ENCODE measurements at places on chromosomes 16 and 17. TPM values are rescaled to one million over a fixed set of nuclear protein-coding genes. Genes with fewer than 3 reads are reported as not detected.

The TERB1 gene
- total RNA-seq, result not detected

DNA sequence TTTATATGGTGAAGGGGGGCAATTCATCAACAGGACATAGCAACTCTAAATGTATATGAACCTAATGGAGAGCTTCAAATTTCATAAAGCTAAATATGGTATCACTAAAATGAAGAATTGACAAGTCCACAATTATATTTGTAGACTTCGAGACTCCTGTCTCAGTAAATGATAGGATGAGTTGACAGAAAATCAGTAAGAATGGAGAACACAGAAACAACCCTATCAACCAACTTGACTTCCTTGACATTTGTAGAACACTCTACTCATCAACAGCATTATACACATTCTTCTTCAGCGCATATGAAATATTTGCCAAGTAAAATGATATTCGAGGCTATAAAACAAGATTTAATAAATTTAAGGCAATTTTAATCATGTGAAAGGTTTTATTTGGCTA, 322.9 kb upstream of the MAF start:
- DNase-seq, result no peak

DNA sequence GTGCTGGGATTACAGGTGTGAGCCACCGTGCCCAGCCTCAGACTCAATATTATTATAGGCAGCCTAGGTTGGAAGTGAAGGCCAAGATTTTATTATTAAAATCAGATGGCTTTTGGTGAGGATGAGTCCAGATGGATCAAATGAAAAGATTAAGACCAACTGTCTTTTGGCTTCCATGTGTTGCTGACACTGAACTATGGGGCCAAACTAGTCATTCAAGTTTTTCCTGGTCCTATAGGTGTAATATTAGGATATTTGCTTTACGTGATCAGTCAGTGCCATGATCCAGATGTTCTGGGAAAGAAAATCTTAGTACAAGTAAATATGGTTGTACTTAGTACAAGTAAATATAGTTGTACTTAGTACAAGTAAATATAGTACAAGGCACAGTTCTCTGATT, 140.6 kb downstream of the MAP2K6 start:
- no peak for DNase-seq

The PIK3R6 gene
- total RNA-seq, result 2.1 TPM

DNA sequence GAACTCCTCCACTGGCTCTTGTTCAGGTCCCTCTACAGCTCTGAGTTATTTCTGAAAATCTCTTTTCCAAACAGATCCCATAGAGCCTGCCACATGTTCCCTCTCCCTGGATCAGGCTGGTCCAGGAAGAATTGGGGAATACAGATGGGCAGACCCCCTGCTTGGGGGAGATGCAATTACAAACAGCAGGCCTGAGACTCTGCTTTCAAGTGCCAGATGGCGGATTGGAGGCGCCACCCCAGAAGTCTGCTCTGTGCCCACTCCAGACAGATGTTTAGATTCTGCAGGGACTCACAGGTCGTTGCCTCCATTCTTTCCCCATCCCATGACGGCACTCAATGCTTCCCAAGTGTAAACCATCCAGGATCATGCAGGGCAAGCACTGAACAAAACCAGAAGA, 316.6 kb downstream of the SLC39A11 start:
- DNase-seq, result no peak

- no peak for DNase-seq
Measured at GRCh38 chr16:11295672-11296071, 14.5 kb upstream of the PRM1 start.

The TPSG1 gene
- 0.52 TPM for total RNA-seq

DNA sequence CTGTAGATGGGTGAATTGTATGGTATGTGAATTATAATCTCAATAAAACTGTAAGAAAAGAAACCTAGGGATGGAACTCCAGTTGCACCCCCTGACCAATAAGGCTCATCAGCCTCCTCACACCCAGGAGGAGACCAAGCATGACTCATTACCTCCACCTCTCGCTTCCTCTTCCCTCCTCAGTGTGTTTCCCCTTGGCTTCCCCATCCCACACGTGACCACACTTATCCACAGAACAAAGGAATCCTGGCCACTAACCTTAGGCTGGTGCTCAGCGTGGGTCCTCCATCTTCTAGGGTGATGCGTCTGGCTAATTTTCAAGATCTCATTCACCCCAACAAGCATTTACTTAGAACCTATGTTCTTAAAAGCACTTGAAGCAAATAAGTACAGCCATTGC, 36.2 kb upstream of the MAP3K14 start:
- DNase-seq, result peak; percentile 11

The INTS2 gene
- total RNA-seq, result 11.8 TPM

The WNT9B gene
- 7.5 TPM for total RNA-seq

The HSF5 gene
- total RNA-seq, result not detected

The ARHGDIG gene
- 0.38 TPM for total RNA-seq

DNA sequence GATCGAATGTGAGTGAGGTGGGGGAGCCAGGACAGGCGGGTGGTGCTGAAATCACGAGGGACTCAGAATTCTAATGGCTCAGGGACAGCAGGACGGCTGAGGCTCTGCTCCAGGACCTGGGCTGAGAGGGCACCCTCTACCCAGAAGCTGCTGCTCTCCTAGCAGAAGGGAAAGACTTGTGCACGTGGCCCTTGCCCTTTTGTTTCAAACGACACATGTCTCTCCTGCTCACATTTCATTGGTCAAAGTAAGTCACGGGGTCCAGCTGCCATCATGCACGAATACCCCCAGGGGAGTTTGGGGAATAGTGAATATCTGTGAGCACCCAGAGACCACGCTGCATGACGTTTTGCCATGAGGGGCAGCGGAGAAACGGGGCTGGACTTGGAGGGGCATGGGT, 73.2 kb downstream of the RTN4RL1 start:
- no peak for DNase-seq

DNA sequence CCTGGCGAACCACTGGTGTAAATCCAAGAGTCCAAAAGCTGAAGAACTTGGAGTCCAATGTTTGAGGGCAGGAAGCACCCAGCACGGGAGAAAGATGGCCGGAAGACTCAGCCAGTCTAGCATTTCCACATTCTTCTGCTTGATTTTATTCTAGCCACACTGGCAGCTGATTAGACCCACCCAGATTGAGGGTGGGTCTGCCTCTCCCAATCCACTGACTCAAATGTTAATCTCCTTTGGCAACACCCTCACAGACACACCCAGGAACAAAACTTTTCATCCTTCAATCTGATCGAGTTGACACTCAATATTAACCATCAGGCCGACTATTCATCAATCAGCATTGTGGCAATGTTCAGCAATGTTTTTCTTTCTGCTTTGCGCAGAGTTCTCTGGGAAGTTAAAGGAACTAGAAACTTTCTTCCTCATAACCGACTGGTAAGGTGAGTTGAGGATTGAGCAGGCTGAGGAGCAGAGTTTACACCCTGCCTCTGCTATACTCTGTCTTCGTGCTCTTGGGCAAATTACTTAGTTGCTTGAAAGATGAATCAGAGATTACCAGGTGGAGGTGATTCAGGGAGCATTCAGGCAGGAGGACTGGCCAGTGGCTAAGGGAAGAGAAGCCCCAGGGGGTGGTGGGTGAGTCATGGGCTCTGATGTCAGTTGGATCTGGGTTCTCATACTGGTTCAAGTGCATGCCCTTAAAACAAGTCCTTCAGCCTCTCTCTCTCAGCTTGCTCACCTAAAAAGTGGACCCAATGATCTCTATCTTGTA, 28.2 kb upstream of the BRD7 start:
- DNase-seq, result no peak

The MCRIP2 gene
- total RNA-seq, result 21.5 TPM

DNA sequence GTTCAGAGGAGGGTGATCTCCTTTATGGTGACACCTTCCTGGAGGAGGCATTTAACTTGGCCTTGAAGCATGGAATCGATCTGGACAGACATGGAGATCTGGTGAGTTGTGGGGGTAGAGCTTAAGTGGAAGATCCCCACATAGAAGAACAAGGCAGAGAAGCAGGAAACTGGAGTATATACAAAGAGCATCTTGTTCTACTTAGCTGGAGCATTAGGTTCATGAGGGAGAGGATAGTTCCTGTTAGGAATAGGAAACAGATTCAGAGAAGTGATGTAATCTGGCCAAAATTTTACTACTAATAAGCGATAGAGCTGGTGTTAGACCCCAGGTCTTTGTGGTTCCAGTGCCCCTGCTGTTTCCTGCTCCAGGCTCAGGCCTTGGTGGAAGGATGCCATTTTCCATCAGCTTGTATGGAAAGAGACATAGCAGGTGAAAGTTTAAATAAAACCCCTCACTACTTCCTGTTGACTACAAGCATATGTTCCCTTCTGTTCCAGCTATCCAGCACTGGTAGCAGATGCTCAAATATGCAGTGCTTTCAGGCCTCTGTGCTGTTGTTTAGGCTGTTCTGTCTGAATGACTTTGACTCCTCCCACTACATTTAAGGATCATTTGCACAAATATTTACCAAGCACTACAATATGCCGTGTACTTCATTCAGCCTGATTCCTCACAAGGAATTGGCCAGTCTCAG, 9.4 kb downstream of the RPAIN start:
- DNase-seq, result no peak

- peak; percentile 44 for DNase-seq
Measured at GRCh38 chr17:42408061-42408460, 15.0 kb downstream of the CAVIN1 start.

- DNase-seq, result no peak
Measured at GRCh38 chr17:70307430-70308225, 138.3 kb downstream of the KCNJ2 start.

The CPHXL2 gene
- total RNA-seq, result not detected

DNA sequence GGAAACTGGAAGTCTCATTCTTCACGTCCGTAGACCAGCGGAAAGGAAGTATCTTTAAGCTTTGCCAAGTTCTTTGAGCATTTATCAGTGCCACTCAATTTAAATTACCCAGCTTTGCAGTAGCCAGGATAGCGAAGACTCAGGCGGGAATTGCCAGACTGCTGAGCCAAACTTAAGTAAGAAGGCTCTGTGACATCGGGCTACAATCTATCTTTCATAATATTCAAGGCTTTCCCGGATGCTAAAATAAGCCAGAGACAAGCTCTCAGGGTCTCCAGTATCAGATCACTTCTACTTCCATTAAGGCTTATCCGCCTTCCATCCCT, 436 bp upstream of the BRIP1 start:
- no peak for DNase-seq

DNA sequence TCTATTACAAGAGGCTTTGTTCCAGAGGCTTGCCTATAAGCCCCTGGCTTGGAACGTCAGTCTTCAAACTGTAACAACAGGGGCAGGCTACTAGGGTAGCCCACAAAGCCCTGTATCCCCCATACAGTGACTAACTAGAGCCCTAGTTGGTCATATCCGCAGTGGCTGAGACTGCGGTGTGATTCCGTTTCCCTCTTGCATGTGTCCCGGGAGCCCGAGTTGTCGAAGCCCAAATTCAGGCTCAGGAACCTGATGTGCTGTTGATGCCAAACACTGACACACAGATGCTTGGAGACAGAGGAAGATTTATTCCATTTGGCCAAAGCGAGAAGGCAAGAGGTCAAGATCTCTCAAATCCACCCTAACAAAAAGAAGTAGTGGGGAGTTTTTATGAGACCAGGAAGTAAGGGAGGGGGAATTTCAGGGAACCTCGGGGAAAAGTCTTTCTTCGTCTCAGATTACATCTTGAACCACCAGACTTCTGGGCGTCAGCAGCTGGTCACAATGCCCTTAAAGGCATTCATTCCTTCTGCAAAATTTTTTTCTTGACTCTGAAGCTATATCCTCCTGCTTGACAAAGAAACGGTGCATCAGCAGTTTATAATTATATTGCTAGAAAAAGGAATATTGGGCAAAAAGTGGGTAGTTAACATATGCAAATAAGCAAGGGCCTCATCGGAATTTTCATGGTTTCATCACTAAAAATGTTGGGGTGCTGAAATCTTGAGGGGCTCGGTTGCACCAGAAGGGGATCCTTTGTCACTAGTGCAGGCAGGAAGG, 879 bp downstream of the SLFN5 start:
- DNase-seq, result peak; percentile 87

The CHD9 gene
- 84.7 TPM for total RNA-seq

DNA sequence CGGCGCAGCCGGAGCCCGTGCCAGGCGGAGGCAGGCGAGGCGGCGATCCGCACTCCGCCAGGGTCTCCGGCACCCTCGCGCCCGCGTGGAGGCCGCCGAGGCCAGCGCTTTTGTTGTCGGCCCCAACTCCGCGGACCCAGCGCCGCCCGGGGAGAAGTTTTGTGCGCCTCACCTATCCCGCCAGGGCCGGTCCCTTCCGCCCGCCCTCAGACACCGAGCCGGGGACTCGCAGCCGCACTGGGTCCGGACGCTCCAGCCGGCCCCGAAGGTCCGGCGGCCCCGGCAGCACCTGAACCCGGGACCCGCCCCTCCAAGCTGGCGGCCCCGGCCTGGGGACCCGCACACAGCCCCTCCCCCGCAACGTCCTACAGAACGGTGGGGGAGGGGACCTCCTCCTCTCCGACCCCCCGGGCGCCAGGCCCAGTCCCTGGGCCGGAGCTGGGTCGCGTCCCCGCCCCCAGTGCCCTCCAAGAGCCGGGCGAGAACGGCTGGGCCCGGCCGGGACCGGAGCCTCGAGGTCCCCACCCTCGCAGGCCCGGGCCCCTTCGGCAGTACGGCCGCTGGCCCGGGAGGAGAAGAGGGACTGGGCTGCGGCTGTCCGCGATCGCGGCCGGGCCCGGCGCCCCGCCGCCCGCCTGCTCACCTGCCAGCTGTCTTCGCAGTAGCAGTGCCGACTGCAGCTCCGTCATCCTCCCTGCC, 698 bp downstream of the UBE2G1 start:
- DNase-seq, result peak; percentile 82

GRCh38 chr16:5490499-5490898, 392.9 kb upstream of the EEF2KMT start:
- DNase-seq, result no peak

The ACSM2A gene
- total RNA-seq, result not detected

GRCh38 chr16:27712251-27712711, 162.3 kb downstream of the KATNIP start:
- peak; percentile 44 for DNase-seq

The NPIPB4 gene
- total RNA-seq, result 121 TPM

DNA sequence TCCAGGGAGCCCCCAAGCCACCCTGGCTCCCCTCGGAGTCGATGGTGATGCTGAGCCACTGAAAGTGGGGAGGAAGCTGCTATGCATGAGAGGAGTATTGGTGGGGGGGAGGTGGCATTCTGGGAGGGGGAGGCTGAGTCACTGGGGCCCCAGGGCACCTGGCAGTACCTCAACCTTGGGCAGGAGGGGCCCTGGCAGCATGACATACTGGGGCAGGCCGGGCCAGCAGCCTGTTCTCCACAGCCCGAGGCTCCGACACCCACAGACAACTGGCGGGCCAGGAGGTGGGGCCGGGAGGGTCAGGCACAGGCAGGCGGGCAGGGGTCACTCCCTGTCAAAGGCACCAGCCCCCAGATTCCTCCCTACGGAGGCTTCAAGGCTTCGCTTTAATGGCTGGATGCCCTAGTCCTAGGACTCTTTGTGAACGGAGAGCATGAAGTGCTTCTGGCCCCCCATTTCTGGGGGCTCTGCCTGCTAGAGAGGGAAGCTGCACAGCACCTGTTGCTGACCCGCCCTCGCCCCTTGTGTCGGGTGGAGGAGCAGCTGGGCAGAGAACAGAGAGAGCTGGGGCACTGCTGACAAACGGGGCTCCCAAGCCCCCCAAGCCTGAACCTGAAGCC, 928 bp downstream of the CASKIN2 start:
- no peak for DNase-seq

Measured in posterior vena cava (tissue), 2 donors.